ENCODE measurements at places on chromosomes 2 and 18. TPM values are rescaled to one million over a fixed set of nuclear protein-coding genes. Genes with fewer than 3 reads are reported as not detected.

CDH7 gene
- not detected for total RNA-seq

PASK gene
- 35.6 TPM for total RNA-seq

SCN2A gene
- 0.17 TPM for total RNA-seq

NETO1 gene
- total RNA-seq, result 6.2 TPM
